ENCODE measurements at places on chromosomes 5 and 9.

GRCh38 chr5:55051357-55051756, 27.3 kb downstream of the GZMK start:
- DNase-seq = no peak

DNA sequence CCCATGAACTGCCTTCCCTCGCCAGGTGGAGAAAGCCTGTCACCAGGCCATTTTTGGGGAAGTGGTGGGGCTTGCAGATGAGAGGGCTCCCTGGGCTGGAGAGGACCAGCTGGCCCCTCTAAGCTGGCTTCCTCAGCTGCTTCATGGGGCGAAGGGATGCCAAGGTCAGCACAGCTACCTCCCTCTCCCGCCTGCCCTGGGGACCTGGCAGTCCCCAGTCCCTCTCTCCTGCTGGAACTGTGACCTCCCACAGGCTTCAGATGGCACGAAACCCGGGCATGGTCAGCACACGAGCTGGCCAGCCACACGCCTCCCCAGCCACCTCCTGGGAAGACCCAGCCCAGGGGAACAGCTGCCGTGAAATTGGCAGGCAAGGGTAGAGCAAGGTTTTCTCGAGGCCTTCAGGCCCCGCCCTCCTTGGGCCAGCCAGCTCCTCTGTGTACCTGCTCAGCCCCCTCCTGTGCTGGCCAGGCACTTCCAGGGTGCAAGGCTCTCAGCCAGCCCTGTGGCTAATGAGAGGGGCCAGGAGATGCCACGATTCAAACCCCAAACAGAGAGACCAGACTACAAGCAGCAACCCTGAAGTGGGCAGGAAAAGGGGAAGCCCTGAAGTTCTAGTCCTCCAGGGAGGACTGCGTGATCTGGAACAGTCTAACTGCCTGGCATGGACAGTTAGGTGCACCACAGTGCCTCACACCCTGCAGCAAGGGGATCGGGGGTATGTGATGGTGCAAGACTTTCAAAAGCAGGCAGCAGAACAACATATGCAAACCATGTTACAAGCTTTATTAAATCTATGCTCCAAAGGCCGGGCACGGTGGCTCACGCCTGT, 12.9 kb downstream of the PLPP7 start:
- DNase-seq = no peak

- no peak for DNase-seq
Measured at GRCh38 chr9:134731497-134732391, 90.1 kb downstream of the COL5A1 start.

DNA sequence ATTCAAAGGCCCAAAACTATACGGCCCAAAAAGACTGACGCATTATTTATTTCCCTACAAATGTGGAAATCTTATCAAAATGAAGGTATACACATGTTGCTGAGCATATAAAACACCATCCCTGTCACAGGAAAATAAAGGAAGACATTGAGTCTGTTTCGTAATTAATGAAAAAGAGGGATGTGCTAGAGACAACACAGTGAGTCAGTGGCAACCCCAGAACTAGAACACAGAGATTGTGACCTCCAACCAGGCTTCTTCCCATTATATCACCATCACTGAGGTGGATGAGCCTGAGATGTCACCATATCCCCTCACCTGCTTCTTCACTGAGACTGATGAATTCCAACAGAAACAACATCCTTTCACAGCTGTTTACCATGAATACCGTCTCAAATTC, 3.8 kb downstream of the NDUFA8 start:
- DNase-seq = no peak

GRCh38 chr5:67206929-67207328, 10.3 kb upstream of the CD180 start:
- no peak for DNase-seq

DNA sequence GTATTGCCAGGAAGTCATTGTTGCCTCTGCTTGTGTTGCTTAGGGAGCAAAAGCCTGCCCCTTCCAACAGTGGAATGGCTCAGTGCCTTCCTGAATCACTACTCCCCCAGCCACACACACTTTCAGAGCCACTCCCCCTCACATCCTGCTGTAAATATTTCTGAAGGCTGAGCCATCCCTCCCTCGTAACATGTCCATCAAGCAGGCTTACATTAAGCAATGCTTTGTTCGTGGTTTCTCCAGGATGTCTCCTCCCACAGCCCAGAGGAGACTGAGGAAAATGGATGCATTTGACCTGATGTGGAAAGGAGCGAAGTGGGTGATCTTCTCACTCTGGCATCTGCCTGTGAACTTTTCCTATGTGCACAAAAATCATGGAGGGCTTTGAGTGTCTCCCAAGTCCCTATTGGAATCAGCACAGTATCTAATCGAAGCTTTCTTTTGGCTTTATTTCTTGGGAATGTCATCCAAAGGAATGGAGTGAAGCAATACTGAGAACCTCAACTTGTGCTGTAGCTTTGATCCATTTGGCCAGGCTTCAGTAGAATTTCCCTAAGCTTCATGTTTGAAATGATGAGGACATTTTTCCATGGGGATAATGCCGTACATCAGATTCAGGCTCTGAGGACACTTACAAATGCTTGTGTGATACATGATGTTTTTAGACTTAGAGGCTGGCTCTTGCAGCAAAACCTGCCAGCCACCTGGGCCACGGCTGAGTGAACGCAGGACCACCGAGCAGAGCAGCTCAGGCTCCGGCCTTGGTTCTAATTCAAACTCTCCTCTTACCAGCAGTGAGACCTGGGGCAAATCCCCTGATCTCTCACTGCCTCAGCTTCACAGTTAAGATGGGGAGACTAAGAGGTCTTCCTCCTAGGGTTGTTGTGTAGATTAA, 389.1 kb downstream of the ENC1 start:
- no peak for DNase-seq

DNA sequence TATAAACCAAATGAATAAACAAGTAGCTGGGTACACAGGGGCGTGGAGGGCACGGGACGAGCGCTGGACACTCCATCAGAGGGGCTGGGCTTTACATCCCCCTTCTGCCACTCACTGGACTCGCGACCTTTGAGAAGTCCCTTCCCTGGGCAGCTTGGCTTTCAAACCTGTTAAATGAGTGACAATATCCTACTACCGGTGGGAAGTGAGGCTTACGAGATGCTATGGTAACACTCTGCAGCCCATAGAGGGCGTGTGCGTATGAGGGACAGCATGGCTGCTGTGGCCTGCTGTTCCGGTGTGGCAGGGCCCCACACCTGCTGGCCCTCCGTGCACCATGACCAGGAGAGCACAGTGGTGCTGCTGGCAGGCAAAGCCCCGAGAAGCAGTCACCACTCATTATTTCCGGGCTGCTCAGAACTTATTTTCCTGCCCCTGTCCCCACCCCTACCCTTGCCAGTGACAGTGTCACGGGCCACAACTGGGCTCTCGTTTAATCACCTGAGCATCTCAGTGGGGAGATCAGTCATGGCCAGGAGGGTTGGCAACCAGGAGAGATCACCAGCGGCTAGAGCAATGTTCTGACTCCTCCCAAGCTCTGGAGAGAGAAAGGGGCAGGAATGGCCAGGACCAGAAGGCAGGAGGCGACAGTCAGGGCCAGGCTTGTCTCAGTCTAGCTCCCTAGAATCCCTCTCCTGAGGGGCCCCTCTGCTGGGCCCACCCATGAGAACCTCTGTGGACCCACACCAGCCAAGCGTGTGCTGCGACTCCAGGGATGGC, 10.5 kb downstream of the CLTB start:
- no peak for DNase-seq

- DNase-seq = no peak
Measured at GRCh38 chr5:116130471-116130870, 45.6 kb downstream of the COMMD10 start.

GRCh38 chr5:177440990-177441780, 5.4 kb upstream of the PRR7 start:
- DNase-seq = no peak

- DNase-seq = no peak
Measured at GRCh38 chr9:61673247-61673646, 483.4 kb downstream of the SPATA31A7 start.

DNA sequence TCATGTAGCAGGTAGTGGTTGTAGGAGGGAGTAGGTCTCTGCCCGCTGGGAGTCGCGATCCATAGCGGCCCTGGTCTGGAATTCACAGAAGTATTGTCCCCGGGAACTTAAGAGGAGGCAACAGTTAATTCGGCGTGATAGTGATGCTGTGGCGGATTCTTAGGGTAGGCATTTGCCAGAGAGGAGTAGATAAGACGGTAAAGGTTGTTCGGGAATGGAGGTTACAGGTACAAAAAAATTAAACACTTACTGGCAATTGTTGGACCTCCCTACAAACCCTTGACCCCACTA, 679 bp downstream of the SMC5 start:
- DNase-seq = no peak

DNA sequence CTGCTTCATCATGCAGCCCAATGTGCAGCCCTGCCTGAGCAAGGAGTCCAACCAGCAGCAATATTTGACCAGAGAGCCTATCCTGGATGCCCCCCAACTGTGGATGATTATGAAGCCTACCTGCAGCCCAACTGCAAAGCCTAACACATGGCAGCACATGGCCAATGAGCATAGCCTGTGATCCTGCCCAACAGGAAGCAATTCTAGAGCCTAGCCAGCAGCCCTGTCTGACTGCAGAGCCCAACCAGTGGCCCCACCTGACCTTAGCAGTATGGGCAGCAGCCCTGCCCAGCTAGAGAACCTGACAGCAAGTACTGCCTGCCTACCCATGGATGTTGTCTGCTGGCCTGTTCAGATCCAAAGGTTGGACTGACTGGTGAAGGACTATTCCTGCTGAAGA, 97.3 kb upstream of the SH3GL2 start:
- DNase-seq = no peak

DNA sequence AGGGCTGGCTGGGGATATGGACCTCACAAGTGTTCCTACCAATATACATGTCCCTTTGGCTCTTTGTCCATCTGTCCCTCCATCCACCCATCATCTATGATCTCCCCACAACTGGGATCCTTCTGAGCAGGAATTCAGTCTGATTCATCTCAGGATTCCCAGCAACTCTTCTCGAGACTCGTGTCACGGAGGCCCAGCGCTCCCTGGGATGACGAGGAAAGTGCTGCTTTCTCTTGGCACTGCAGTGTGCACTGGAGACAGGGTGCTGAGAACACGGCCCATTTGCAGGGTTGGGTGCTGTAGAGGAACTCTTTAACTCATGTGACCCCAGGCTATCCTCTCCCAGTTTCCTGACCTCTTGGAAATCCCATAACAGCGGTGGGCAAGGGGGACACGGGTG, 72.9 kb downstream of the ANGPTL2 start:
- DNase-seq = no peak

GRCh38 chr5:34439601-34440000, 216.5 kb upstream of the RAI14 start:
- DNase-seq = no peak

DNA sequence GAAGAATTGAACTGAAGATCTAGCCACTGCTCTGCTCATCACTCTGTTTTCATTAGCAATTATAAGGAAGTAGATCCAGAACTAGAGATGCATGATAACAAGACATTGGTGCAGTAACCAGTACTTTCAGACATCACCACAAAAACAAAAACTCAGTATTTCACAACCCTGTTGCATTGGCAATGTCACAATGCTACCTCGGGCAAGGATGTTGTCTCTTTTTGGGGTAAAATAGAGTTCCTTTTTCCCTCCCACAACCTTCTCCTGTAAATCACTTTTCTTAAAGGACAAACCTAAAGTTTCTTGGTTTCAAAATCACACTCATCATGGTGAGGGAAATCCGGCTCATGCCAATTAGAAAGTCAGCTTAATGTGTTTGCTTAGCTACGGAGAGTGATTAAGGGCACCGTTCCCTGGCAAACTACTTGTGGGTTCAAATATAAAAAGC, 420.1 kb upstream of the MEF2C start:
- DNase-seq = no peak

GRCh38 chr5:77298146-77298545, 87.7 kb downstream of the PDE8B start:
- no peak for DNase-seq

GRCh38 chr5:136538534-136538933, 173.2 kb upstream of the TRPC7 start:
- DNase-seq = no peak

GRCh38 chr9:72217306-72217842, 68.1 kb downstream of the GDA start:
- peak; percentile 12 for DNase-seq

- no peak for DNase-seq
Measured at GRCh38 chr5:154966081-154966841, 25.4 kb downstream of the MRPL22 start.
